Ovary (tissue), 10 donors: ENCODE measurements at places on chromosomes 16 and 17.

GRCh38 chr16:24036614-24037013 lies 200.8 kb downstream of the PRKCB start:
- no peaks in the 10 kb centered on the region for H3K4me1 ChIP-seq
- no peak overlapping the region for H3K27ac ChIP-seq
- no peaks in the 10 kb centered on the region for H3K27me3 ChIP-seq
- DNase-seq = no peak
- no peaks in the 10 kb centered on the region for H3K36me3 ChIP-seq

DNA sequence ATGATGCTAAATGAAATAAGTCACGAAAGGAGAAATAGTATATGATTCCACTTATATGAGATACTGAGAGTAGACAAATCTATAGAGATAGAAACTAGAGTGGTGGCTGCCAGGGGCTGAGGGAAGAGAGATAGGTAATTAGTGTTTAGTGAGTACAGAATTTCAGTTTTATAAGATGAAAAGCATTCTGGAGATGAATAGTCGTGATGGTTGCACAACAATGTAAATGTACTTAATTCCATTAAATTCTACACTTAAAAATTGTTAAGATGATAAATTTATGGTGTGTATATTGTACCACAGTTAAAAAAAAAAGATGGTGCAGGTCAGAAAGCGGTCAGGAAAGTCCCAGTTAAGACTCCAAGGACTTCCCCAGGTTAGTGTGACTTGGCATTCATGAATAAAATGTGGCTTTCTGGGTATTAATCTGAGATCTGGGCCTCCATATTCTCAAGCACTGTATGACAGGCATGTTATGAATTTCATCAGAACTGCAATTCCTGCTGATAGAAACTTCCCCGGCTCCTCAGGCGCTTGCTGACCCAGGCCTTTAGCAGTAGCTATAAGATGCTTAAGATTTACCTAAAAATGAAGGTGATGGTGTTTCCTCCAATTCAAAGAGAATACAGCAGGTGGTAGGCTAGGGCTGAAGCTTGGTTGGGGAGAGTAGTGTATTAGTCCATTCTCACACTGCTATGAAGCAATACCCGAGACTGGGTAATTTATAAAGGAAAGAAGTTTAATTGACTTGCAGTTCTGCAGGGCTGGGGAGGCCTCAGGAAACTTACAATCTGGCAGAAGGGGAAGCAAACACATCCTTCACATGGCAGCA lies 115.3 kb upstream of the SOX9 start:
- H3K36me3 ChIP-seq = no peaks in the 10 kb centered on the region
- H3K4me3 ChIP-seq = no peak overlapping the region
- DNase-seq = no peak

DNA sequence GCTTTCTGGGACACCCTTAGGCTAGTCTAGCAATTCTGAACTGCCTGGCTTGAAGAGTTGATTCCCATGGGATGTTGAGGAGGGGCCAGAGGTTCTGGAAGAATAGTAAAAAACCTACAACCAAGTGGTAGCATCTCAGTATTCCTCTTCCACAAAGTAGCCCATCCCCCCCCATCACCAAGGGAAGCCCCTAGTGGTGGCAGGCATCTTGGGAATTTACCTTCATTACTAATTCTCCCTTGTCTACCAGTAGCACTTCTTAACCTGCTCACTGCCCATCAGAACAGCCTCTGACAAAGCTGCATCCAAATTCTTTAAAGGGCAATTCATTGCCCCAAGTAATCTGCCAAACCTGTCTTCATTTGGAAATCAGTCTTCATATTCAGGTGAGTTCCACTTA lies 12.8 kb upstream of the RAB11FIP4 start:
- DNase-seq = no peak
- H3K27ac ChIP-seq = no peak overlapping the region
- H3K4me3 ChIP-seq = no peak overlapping the region
- H3K36me3 ChIP-seq = no peaks in the 10 kb centered on the region
- H3K27me3 ChIP-seq = no peaks in the 10 kb centered on the region

- H3K4me1 ChIP-seq = no peaks in the 10 kb centered on the region
- no peaks in the 10 kb centered on the region for H3K27me3 ChIP-seq
- no peak for DNase-seq
Measured at GRCh38 chr16:31414706-31415105, 13.5 kb downstream of the COX6A2 start.

DNA sequence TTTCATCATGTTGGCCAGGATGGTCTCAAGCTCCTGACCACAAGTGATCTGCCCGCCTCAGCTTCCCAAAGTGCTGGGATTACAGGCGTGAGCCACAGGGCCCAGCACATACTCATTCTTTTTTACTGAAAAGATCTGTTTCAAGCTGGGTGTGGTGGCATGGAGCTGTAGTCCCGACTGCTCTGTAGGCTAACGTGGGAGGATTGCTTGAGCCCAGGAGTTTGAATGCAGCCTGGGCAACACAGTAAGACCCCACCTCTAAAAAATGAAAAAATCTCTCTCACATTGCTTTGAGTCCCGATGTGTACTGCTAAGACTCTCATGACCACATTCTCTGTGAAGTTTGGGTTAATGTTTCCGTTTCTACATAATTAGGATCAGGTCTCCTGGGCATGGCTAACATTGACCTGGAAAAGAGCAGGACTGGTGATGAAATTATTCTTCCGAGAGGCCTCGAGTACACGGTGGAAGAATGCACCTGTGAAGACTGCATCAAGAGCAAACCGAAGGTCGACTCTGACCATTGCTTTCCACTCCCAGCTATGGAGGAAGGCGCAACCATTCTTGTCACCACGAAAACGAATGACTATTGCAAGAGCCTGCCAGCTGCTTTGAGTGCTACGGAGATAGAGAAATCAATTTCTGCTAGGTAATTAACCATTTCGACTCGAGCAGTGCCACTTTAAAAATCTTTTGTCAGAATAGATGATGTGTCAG lies 2.3 kb downstream of the TNFRSF17 start:
- no peak overlapping the region for H3K4me3 ChIP-seq
- no peak for DNase-seq
- no peaks in the 10 kb centered on the region for H3K27me3 ChIP-seq
- no peaks in the 10 kb centered on the region for H3K36me3 ChIP-seq
- no peaks in the 10 kb centered on the region for H3K4me1 ChIP-seq

DNA sequence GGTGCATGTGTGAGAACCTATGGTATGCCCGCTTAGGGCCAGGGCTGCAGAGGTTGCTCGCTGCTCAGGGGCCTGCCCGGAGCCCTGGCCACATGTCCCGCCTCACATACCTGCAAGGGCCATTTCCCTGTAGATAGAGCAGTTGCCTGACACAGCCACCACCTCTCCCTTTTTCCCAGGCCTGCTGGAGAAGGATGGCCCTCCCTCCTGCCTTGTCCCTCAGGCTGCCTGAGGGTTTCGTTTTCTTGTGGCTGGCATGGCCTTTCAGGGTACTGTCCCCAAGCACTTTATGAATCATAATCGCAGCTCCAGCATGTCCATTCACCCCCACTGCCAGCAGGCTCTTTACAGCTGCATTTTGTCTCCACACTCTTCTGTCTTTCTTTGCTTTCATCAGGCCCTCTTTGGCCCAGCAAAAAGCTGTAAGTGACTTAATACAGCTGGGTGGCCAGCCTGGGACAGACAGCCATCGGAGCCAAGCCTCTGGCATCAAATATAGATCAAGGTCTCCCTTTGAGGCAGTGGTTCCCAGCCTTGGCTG lies 65.7 kb downstream of the MPRIP start:
- no peaks in the 10 kb centered on the region for H3K27me3 ChIP-seq
- no peak overlapping the region for H3K27ac ChIP-seq
- H3K36me3 ChIP-seq = no peaks in the 10 kb centered on the region
- peaks cover 35% of the 10 kb centered on the region for H3K4me1 ChIP-seq
- H3K4me3 ChIP-seq = no peak overlapping the region

GRCh38 chr16:84879569-84880487 lies 60.0 kb downstream of the CRISPLD2 start:
- no peaks in the 10 kb centered on the region for H3K4me1 ChIP-seq
- H3K27ac ChIP-seq = no peak overlapping the region
- H3K27me3 ChIP-seq = no peaks in the 10 kb centered on the region
- no peak for DNase-seq

DNA sequence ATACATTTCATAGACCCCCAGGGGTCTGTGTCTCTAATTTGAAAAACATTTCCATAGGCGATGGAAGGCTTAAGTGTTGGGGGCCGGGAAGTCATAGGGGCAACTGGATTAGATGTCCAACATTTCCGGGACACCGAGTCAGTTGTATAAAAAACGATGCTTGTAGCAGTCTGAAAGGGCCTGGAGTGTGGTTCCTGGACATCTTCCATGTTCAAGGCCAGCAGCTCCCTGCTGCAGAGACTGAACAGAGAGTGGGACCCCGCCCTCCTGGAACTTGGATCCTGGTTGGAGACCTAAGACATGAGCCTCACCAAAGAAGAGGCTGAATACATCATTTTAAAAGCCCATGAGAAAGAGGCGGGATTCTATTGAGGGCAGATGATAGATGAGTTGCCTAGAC lies 82.0 kb upstream of the ZNF423 start:
- H3K4me3 ChIP-seq = no peak overlapping the region
- no peaks in the 10 kb centered on the region for H3K4me1 ChIP-seq
- DNase-seq = no peak
- H3K27me3 ChIP-seq = no peaks in the 10 kb centered on the region
- H3K27ac ChIP-seq = no peak overlapping the region

GRCh38 chr16:55663765-55664677 lies 8.2 kb downstream of the SLC6A2 start:
- no peak overlapping the region for H3K4me3 ChIP-seq
- no peaks in the 10 kb centered on the region for H3K4me1 ChIP-seq
- no peak overlapping the region for H3K27ac ChIP-seq
- no peaks in the 10 kb centered on the region for H3K27me3 ChIP-seq

- no peak overlapping the region for H3K4me3 ChIP-seq
- H3K4me1 ChIP-seq = peaks cover 4% of the 10 kb centered on the region
- no peak overlapping the region for H3K27ac ChIP-seq
- no peaks in the 10 kb centered on the region for H3K36me3 ChIP-seq
- DNase-seq = no peak
Measured at GRCh38 chr17:6610011-6610410, 30.5 kb downstream of the KIAA0753 start.

GRCh38 chr17:78862073-78863023 lies 21.7 kb upstream of the USP36 start:
- peak; percentile 78 for DNase-seq
- no peak overlapping the region for H3K4me3 ChIP-seq
- H3K36me3 ChIP-seq = no peaks in the 10 kb centered on the region
- H3K27ac ChIP-seq = peak overlapping the region; percentile 68
- no peaks in the 10 kb centered on the region for H3K27me3 ChIP-seq

DNA sequence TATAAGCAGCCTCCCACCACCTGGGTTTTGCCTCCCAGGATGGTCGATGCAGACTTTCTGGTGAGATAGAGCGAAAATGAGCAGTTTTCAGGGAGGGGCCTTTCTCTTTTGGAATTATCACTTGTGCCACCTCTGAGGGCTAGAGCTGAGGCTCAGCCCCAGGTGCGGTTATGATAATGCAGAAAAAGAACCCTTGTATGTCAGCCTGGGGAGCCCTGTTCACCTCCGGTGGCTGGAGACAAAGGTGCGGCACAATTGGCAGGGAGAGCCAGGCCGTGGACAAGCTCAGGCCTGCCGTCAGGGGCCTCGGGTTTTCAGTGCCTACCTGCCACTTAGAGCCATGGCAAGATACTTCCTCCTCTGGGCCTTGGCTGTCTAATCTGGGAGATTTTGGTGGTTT lies 4.4 kb downstream of the SCPEP1 start:
- no peak overlapping the region for H3K27ac ChIP-seq
- peaks cover 2% of the 10 kb centered on the region for H3K4me1 ChIP-seq
- no peaks in the 10 kb centered on the region for H3K27me3 ChIP-seq
- H3K4me3 ChIP-seq = no peak overlapping the region
- no peaks in the 10 kb centered on the region for H3K36me3 ChIP-seq

- no peak overlapping the region for H3K4me3 ChIP-seq
- peaks cover 10% of the 10 kb centered on the region for H3K4me1 ChIP-seq
- no peaks in the 10 kb centered on the region for H3K36me3 ChIP-seq
- peak; percentile 42 for DNase-seq
- H3K27ac ChIP-seq = no peak overlapping the region
Measured at GRCh38 chr16:17369421-17370222, 101.1 kb downstream of the XYLT1 start.

- no peaks in the 10 kb centered on the region for H3K27me3 ChIP-seq
- H3K36me3 ChIP-seq = no peaks in the 10 kb centered on the region
- H3K4me3 ChIP-seq = no peak overlapping the region
- H3K4me1 ChIP-seq = peaks cover 3% of the 10 kb centered on the region
- H3K27ac ChIP-seq = no peak overlapping the region
Measured at GRCh38 chr17:15448580-15448956, 18.9 kb downstream of the CDRT4 start.

GRCh38 chr16:48137822-48138221 lies 18.0 kb downstream of the ABCC12 start:
- no peak overlapping the region for H3K4me3 ChIP-seq
- H3K4me1 ChIP-seq = no peaks in the 10 kb centered on the region
- no peaks in the 10 kb centered on the region for H3K27me3 ChIP-seq
- no peak overlapping the region for H3K27ac ChIP-seq
- H3K36me3 ChIP-seq = no peaks in the 10 kb centered on the region
- no peak for DNase-seq

DNA sequence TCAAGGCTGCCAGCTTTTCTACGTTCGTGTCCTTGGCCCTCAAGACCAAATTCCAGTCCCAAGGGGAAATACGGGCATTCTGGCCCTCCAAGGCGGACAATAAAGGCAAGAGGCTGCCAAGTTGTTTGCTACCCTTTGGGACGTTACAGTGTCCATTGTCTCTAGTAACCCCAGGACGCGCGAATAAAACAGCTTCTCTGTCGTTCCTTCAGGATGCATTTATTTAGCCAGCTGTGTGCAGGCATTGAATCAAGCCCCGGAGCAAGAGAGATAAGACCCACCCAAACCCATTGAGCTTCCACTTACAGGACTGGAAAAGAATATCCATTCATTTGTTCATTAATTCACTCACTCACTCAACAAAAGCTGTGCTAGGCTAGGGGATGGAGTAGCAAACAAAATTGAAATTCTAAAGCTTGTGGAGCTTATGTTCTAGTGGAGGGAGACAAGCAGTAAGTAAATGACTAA lies 656 bp downstream of the MRPL58 start:
- peaks cover 1% of the 10 kb centered on the region for H3K4me1 ChIP-seq
- H3K27ac ChIP-seq = peak overlapping the region; percentile 79
- no peak for DNase-seq
- H3K36me3 ChIP-seq = no peaks in the 10 kb centered on the region

- no peak overlapping the region for H3K4me3 ChIP-seq
- no peaks in the 10 kb centered on the region for H3K36me3 ChIP-seq
- H3K27ac ChIP-seq = no peak overlapping the region
- H3K27me3 ChIP-seq = no peaks in the 10 kb centered on the region
- DNase-seq = no peak
Measured at GRCh38 chr17:39219647-39220154, 6.0 kb downstream of the STAC2 start.

- no peaks in the 10 kb centered on the region for H3K36me3 ChIP-seq
- H3K4me3 ChIP-seq = no peak overlapping the region
- H3K27me3 ChIP-seq = no peaks in the 10 kb centered on the region
Measured at GRCh38 chr17:67425571-67426160, 48.6 kb downstream of the PITPNC1 start.

GRCh38 chr16:4570688-4571321 lies 14.7 kb downstream of the C16orf96 start:
- H3K4me1 ChIP-seq = no peaks in the 10 kb centered on the region
- no peaks in the 10 kb centered on the region for H3K27me3 ChIP-seq
- no peak overlapping the region for H3K4me3 ChIP-seq
- H3K36me3 ChIP-seq = no peaks in the 10 kb centered on the region
- H3K27ac ChIP-seq = no peak overlapping the region
- no peak for DNase-seq
